ENCODE measurements at places on chromosomes 13 and 19.

DNA sequence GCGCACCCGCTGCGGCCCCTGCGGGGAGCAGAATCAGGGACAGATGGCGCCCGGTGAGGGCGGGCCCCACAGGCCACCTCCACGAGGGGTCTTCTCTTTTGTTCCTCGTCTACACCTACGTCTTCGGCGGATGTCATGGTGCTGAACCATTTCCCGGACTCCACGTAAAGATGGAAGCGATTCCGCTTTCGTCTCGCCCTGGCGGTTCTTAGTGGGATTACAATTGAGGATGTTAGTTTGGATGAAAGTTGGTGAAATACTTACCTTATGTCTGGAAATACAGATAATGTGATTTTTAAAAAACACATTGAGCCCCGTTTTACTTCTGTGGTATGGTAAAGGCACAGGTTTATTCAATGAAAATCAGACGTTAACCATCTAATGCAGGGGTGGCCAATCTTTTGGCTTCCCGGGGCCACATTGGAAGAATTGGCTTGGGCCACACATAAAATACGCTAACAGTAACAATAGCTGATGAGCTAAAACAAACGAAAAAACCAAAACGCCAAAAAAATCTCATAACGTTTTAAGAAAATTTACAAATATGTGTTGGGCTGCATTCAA is 1.4 kb upstream of the ZMYM5 start:
- peak; percentile 87 for DNase-seq

DNA sequence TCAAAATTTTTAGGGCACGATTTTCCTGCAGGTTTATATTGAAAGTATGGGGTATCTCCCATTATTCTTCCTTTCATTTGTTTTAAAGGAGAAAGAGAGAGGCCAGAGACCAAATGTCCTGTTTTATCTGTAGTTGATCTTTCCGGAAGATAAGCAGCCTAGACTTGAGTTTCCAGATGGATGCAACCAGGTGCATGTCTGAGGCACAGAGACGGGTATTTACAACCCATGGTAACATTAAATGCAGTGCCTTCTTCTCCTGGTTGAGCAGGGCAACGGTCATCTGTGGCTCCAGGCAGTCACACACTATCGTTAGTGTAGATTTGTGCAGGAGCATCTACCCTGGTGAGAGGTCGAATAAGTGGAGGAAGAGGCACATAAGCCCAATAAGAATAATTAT is 1507.1 kb downstream of the UQCRFS1 start:
- DNase-seq, result no peak

- no peak for DNase-seq
Observed at GRCh38 chr19:38660724-38661123, 13.3 kb downstream of the ACTN4 start.

GRCh38 chr19:13859361-13859880 is 17.5 kb upstream of the NANOS3 start:
- peak; percentile 32 for DNase-seq

DNA sequence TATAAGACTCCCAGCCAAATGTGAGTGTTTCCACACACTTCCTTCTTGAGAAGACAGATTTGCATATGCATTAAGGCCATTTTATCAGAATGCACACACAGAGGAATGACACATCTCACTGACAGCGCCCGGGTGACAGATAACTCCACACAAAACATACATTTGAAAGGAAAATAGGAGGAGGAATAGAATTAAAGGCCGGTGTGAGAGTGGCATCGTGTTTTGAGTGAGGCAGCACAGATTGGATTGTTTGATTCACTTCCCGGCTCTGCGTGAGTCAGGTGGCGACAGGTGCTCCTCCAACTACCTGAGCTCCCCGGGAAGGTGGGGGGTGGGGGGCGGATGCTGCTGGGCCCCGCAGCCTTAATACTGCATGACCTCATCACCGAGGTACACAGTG is 429.0 kb downstream of the TSHZ3 start:
- no peak for DNase-seq

GRCh38 chr13:48828962-48829411 is 146.7 kb upstream of the FNDC3A start:
- peak; percentile 96 for DNase-seq

- peak; percentile 24 for DNase-seq
Observed at GRCh38 chr19:8147582-8147978, 1.8 kb downstream of the FBN3 start.

All from DMS53 (cell line).